ENCODE measurements at places on chromosomes 5 and 9.

DNA sequence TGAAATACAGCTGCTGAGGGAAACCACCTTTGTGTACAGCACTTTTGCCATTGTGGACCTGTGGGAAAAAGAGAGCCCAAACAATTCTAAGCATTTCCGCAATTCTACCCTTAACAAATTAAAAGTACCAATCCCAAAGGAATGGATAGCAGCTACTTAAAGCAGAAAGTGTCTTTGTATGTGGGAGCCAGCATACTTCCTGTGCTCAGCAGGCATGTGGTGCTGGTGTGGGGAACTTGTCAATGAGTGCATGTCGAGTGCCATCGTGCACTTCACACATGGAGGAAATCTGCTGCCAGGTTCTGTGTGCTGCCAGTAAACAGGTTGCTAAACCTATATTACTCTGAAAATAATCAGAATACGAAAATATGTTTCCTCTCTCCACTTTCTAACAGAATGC lies 399.0 kb downstream of the LRRC70 start:
- peak; percentile 78 for DNase-seq

- no peak for DNase-seq
Observed at GRCh38 chr5:168734620-168735300, 155.6 kb upstream of the PANK3 start.

GRCh38 chr5:154984946-154985516 lies 28.5 kb upstream of the KIF4B start:
- DNase-seq: no peak

DNA sequence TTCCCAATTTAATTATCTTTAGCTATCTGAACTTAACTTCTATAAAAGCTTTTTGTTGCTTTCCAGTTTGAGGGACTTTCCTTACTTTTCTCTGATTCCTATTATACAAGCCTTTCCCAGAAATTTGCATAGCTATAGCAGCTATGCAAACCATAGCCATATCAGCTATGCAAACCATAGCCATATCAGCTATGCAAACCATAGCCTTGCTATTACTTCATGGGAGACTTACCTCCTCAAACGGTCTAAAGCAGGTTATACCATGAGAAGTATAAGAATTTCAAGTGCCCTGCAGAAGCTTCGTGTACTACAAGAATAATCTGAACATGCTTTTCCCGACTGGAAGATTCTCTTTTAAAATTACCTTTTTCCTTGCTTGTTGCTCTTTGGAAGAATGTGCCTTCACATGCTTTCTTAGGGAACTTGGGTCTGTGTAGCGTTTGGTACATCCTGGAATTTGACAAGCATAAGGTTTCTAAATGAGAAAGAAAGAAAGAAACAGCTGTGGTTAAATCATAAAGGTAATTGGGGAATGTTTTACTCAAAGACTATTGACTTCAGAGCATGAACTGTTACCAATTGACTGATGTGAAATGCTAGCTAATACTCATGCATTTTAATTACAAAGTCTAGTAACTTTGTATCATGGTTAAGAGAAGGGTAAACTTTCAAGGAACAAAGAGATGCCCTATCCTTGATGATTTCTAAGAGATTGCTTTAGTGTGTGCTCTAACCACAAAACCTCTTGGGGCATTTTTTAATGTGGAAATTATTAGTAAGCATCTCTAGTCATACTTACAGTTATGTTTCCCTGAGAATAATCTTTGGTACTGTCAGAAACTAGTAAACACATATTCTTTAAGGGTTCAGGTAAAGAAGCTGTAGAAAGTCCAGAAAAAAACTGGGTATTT lies 367.6 kb downstream of the GLIS3 start:
- DNase-seq: no peak

DNA sequence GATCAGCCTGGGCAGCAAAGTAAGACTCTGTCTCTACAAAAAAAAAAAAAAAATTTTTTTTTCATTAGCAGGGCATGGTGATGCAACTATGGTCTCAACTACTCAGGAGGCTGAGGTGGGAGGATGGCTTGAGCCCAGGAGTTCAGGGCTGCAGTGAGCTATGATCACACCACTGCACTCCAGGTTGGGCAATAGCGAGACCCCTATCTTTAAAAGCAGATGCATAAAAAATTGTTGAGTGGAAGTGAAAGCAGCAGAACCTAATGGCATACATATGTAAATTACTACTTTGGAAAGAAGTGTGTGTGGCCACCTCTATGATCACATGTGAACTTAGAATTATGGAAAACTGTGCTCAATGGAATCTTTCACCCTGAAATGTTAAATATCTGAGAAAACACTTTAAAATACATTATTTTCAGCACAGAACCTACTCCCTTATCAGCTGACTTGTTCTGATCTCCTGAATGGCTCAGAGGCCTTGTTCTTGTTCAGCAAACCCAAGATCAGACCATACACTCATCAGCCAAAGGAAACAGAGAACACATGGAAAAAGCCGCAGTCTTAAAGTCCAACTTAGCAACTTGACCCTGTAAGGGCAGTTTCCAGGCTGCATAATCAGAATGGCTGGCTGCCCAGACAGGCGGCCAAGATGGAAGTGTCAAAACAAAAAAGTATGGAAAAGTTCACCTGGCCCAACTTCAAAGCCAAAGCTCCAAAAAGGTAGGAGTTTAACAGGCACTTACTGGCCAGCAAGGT lies 56.5 kb downstream of the SIL1 start:
- no peak for DNase-seq

- DNase-seq: no peak
Observed at GRCh38 chr5:43873791-43874190, 270.8 kb downstream of the NNT start.

GRCh38 chr5:2864515-2865105 lies 113.1 kb upstream of the IRX2 start:
- DNase-seq: no peak

DNA sequence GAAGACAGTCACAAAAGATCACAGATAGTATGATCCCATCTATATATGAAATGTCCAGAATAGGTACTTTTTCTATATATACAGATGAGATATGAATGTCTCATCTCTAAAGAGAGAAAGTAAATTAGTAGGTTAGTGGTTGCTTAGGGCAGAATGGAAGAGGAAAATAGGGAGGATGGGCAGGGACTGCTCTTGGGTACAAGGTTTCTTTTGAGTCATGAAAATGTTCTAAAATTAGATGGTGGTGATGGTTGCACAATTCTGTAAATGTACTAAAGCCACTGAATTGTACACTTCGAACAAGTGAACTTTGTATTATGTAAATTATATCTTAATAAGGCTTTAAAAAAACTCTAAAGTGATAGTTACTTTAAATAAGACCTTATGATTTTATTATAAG lies 59.6 kb upstream of the GRAMD2B start:
- no peak for DNase-seq

GRCh38 chr5:149028984-149029383 lies 33.9 kb downstream of the SH3TC2 start:
- DNase-seq: no peak

- no peak for DNase-seq
Observed at GRCh38 chr9:130932255-130933079, 6.6 kb downstream of the FIBCD1 start.

- DNase-seq: no peak
Observed at GRCh38 chr9:87109851-87110250, 162.5 kb upstream of the GAS1 start.

DNA sequence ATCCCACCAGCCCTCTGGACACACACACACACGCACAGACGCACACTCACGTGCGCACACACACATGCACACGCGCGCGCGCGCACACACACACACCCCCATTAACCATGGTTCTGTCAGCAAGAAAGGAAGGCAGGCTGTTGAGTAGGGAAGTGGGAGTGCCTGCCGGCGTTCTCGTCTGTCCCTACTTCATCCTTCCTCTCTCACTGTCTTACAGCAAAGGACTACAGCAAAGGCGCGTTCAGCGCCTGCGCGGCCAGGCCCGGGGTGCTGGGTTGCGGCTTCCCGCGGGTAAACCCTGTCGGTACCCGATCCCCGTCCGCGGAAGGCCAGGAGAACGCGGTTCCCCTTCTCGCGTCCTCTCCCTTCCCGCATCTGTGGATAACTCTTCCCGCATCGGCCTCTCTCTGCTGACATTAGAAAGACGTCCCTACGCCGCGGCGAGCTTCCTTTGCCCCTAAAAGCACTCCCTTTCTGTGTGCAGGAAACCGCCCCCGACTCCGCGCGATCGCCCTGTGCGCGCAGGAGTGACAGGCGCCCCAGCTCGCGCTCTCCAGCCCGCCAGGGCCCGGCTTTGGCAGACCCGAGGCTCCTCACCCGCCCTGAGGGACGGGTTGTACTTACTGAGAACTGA lies 219.2 kb downstream of the AGTPBP1 start:
- no peak for DNase-seq

DNA sequence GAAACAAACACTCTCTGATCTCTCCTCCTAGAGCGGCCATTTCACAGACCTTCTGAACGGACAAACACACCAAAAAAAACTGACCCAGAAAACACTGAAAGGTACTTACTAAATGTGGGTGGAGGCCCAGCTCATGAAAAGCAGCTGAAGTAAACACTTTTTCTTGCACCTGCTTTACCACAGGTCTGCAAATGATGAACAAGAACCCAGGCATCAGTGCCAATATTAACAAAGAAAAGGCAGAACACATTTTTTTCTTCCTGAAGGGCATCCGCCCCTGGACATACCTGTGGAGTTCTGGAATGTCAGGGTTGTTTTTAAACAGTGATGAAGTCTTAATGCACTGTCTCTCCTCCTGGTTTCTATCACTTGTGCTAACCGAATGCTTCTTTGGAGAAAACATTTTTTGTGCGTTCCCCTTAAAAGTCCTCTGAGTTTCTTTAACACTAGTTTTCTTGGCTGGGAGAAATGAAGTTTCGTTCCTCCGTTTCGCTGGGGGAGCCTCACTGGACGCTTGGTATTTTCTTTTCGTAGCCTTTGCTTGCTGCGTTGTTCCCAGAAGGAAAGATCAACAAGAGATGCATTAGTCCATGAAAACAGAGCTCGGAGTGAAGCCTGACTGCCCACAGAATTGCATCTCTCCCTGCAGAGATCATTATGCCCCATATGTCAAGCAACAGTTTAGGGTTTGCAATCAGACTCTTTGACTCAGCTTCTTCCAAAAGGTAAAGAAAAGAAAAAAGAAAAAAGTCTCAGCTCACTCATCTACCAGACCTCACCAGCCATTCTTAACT lies 7.4 kb downstream of the DDX31 start:
- no peak for DNase-seq

DNA sequence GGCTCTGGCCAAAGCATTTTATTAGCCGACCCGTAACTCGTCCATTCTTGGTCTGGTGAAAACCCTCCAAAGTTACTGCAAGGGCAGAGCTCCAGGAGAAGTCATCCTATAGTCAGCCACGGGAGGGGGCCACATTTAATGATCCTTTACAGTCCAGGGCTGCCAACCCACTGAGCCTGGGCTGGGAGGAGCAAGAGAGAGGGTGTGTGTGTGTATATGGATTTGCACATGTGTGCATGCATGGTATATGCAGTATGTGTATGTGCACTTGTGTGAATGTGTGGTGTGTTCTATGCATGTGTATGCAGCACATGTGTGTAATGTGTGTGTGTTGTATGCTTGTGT lies 4.2 kb upstream of the RASGEF1C start:
- no peak for DNase-seq

DNA sequence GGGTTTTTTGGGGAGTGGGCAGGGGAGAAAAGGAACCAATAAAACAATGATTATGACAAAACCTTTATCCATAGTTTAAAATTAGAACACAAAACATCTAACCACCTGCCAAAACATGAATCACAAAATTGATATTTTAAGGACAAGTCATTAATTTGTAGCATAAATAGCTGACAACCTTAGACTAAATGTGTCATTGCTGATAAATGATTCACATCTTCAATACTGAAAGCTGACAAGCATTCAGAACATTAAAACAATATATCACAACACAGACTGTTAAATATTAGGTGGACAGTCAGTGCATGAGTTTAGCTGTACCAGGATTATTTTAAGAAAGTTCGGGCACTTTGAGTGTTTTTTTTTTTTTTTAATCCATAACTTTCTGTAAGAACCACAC lies 71.5 kb downstream of the NR3C1 start:
- no peak for DNase-seq

- DNase-seq: no peak
Observed at GRCh38 chr5:94693845-94694370, 75.4 kb downstream of the SLF1 start.

GRCh38 chr5:431001-431710 lies 11.8 kb upstream of the EXOC3 start:
- no peak for DNase-seq

DNA sequence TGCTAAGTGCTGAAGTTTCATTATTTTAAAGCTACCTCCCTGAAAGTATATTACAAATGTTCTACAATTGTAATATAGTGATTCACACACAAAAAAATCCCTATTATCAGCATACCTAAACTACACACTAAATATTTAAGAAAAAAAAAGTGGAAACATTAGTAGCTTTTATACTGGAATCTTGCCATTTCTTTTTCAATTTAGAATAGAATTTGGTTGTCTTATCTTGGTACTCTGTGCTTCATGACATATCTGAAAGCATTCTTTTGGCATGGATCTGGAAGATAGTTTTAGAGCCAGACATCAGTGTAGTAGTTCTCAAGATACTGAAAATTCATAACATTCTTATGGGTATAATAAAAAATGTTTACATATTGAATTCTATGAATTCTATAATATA lies 35.0 kb downstream of the SLC1A3 start:
- no peak for DNase-seq

DNA sequence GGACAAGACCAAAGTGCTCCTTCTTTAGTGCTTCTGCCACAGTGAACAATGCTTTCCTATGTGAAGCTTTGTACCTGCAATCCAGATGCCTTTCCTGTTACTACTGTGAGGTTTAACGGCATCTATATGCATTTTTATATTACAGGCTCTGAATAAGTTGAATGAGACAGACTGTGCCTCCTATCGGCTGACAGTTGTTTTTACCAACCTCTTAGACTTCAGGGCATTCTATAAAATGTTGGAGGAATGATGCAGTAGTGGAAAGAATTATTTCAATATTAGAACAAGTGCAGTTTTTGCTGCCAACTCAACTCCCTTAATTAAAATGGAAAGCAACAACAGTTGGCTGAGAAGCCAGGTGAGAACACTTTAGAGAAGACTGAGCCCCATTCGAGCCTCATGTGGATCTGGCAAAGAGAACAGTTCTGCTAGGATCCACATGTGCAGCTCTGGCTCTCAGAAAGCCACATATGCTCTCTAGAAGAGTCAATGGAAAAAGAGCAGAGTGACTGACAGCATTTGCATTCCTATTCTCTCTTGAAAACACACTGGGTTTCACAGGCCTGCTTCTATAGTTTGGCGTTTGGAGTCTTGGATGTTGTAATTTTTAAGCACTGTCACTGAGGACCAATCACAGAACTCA lies 147.5 kb downstream of the LURAP1L start:
- DNase-seq: no peak

Data from iPS DF 19.7 (cell line).